ENCODE measurements at places on chromosomes 5 and 9.

DNA sequence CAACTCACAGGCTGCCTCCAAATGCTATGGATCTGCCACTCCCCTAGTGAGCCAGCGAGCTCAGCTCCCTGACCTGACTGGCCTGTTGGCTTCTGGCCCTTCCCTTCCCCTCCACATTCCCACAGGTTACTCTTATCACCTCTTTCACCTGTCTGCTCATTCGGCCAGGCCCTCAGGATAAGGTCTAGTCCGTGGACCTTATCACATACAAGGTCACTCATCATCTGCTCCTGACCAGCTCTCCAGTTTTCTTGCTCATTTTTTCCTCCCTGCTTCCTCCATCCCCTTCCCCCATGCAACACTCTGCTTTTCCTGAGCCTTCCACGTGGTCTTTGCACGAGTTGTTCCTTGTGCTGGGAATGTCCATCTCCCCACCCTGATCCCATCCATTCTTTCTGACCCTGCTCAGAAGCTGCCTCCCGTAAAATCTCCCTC is 25.9 kb upstream of the NDST1 start:
- no peak for DNase-seq

- no peak for DNase-seq
These were observed 433.5 kb upstream of the POU5F2 start for GRCh38 chr5:94174748-94175411.

DNA sequence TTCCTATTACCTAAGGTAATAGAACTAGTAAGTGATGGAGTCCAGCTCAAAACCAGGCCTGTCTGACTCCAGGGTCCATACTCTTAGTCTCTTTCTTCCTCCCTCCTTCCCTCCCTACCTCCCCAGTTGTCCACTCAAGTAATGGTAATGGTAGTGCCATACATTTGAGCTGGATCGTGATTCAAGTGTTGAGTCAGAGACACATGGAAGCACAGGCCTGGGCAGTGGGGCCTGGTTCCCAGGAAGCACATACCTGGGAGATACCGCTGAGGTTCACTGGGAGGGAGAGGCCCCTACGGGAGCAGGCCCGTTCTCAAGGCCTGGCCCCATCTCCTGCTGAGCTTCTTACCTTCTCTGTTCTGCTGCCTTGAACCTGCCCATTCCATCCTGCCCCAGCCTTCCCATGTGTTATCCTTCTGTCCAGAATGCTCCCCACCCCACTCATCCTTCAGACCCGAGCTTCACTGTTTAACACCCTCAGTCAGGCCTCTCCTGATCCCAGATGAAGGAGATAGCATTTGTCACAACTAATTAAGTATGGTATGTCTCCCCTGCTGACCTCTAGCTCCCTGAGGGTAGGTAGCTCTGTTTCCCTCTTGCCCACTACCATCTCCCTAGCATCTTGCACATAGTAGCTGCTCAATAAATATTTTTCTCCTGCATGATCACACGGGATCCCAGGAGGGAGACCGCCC is 13.8 kb downstream of the URM1 start:
- DNase-seq, result no peak

- DNase-seq, result no peak
These were observed 505.3 kb upstream of the ZNF608 start for GRCh38 chr5:125251703-125252102.

DNA sequence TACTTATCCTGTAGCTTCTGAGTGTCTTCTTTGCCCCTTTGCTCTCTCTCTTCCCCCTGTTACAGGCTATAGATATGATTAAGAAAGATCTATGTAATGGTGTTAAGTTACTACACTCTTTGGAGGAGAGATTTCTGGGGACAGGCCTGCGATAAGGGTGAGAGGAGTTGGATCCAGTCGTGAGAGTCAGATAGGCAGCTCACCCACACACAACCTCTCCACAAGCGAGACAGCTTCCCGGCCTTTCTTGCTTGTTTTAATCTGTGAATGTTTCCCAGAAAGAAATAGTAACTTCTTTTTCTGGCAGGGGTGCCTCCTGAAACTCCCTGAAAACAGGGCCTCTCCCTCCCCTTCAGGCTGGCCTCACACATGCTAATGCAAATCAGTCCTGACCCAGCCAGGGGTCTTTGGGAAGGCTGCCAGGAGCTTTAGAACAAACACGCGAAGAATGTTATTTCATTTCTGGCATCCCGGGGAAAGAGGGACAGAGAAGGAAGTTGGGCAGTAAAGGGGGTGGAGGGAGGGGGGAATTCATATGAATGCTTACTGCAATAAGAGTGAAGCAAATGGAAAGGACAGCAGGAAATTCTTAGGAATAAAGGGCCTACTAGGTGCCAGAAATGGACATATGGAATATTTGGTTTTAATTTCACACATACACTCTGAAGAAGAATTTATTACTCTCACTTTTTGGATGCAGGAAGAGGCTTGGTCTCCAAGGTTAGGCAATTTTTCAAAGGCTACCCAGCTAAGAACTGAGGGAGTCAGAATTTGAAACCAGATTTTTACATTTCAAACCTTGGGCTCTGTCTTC is 215.8 kb upstream of the TRIM32 start:
- DNase-seq, result no peak

DNA sequence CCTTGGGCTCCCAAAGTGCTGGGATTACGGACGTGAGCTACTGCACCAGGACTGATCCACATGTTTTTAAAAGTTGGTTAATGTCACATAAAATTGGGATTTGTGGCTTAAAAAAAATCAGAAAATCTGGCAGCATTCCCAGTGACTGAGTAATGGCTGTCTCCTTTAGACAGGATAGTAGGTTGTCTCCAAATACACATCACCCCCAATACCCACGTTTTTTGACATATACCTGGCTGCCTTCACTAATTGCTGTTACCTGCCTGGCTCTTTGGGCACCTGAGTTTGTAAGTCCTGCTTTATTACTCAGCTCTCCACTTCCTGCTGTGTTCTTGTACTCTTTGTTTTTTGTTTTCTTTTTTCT is 84.8 kb downstream of the KDM4C start:
- DNase-seq, result no peak

Data from NCI-H1092 (cell line).